ENCODE measurements at places on chromosomes 12 and 14.

DNA sequence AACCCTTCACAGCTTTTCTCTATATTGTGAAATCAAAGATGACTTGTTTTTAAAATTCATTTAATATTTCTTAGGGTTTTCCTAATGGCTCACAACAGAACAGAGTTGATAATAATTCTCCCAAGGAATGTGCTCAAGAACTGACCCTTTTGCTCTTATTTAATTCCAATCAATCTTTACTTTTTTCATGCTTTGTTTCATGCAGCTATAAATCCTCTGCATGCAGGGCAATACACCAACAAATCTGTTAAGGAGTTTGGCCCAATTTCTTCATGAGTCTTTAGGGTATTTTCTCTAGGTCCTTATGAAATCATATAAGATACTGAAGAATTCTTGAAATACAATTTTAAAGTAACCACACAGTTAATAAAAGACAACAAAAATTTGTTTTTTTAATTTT, 264.2 kb downstream of the SLC6A15 start:
- no peaks in the 10 kb centered on the region for H3K27me3 ChIP-seq
- DNase-seq = no peak
- H3K4me1 ChIP-seq = peaks cover 17% of the 10 kb centered on the region

GRCh38 chr14:60114881-60115280, 23.2 kb downstream of the PCNX4 start:
- no peak overlapping the region for H3K27ac ChIP-seq
- no peaks in the 10 kb centered on the region for H3K27me3 ChIP-seq
- H3K4me1 ChIP-seq = no peaks in the 10 kb centered on the region
- peaks cover 60% of the 10 kb centered on the region for H3K36me3 ChIP-seq
- no peak overlapping the region for H3K4me3 ChIP-seq
- no peak for DNase-seq

- no peaks in the 10 kb centered on the region for H3K27me3 ChIP-seq
- no peak overlapping the region for H3K4me3 ChIP-seq
- peaks cover 24% of the 10 kb centered on the region for H3K4me1 ChIP-seq
- DNase-seq = no peak
- peaks cover 60% of the 10 kb centered on the region for H3K36me3 ChIP-seq
- no peak overlapping the region for H3K27ac ChIP-seq
Measured at GRCh38 chr12:123498126-123498825, 35.2 kb downstream of the RILPL1 start.

DNA sequence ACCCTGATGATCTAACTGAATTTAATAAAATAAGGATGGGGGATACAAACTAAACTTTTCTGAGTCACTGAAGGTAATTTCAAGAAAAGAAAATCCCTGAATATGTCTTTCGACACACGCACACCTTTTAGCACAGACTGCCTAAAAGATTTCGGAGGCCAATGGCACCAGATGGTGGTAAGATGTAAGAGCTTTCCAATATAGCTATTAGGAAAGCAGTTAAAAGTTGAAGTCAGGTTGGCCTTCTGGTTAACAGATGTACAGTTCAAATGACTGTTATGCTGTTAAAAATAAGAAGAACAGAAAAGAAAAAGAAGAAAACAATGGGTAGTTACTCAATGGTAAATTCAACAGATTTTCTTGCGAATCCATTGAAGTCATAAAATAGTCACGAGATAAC, 80.7 kb upstream of the KRR1 start:
- H3K4me1 ChIP-seq = peaks cover 40% of the 10 kb centered on the region
- H3K4me3 ChIP-seq = no peak overlapping the region
- peaks cover 26% of the 10 kb centered on the region for H3K36me3 ChIP-seq
- no peak for DNase-seq
- peak overlapping the region; percentile 88 for H3K27ac ChIP-seq

DNA sequence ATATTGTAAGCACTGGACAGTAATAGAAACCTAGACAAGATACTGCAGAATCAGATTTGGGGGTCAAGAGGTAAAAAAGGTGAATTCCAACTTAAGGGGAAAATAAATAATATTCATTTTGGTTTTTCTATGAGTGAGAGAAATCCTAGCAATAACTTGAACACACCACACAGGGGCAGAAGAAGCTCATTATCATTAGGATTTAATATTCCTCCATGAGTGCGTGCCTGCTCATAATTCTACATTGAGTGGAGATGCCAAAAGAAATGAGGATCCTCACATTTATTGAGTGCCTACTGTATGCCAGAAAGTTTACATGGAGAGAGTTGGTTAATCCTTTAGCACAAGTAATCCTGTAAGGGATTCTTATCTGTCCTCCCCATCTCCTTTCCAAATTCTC, 40.5 kb upstream of the C14orf132 start:
- no peak overlapping the region for H3K27ac ChIP-seq
- H3K4me1 ChIP-seq = peaks cover 10% of the 10 kb centered on the region
- peaks cover 18% of the 10 kb centered on the region for H3K27me3 ChIP-seq
- no peaks in the 10 kb centered on the region for H3K36me3 ChIP-seq
- no peak for DNase-seq
- no peak overlapping the region for H3K4me3 ChIP-seq

All from nephron progenitor cell (in vitro differentiated cells).